NCI-H1694 treated with DMSO at 0.1 percent for 48 hours (cell line): ENCODE measurements at places on chromosomes 16 and 17.
A peak's percentile ranks its signal among the peaks of the same experiment; 100 is the strongest.

GRCh38 chr16:49482690-49483089, 109.1 kb downstream of the C16orf78 start:
- DNase-seq: no peak

DNA sequence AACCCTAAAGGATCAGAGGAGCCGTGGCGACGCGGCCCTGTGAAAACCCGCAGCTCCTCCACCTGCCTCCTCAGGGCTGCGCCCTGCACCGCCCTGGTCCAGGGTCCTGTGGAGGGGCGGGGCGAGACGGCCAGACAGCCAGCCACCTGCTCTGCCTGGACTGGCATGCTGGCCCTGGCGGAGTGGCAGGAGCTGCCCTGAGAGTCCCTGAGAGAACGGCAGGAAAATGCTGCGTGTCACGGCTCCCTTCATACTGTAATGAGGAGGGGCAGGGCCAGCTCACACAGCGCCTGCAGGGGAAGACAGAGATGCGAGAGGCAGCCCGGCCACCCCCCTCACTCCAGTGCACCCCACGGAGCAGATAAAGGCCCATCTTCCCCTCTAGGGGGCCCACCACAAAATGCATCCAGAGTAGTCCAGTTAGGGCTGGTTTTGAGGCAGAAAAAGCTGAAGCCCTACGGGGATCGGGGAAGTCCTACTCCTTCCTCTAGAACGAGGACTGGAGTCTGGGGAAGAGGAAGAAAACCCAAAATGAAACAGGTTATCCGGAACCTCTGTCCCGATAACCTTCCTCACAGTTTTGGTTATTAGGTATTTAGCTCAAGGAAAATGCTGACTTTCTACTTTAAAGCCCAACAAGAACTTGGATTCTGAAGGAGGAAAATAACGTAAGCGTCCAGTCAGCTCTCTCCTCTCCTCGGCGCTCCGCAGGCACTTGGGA, 97.6 kb upstream of the DNAH17 start:
- DNase-seq: no peak

DNA sequence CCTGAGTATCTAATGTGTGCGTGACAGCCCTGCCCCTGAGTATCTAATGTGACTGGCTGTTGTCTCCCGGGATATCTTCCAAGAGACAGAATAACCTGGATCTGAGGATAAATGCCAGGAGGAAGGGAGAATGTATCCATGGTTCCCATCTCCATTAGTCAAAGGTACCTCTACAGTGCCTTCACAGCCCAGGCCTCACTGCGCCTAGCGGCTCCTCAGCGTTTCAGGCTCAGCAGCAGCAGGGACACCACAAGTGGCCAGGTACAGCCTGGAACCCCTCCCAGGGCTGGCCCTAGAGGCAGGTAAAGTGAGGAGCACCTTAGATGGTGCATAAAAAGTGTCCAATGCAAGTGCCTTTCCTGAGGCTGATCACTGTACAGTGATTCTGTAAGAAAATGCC, 32.0 kb downstream of the SOCS3 start:
- DNase-seq: no peak

DNA sequence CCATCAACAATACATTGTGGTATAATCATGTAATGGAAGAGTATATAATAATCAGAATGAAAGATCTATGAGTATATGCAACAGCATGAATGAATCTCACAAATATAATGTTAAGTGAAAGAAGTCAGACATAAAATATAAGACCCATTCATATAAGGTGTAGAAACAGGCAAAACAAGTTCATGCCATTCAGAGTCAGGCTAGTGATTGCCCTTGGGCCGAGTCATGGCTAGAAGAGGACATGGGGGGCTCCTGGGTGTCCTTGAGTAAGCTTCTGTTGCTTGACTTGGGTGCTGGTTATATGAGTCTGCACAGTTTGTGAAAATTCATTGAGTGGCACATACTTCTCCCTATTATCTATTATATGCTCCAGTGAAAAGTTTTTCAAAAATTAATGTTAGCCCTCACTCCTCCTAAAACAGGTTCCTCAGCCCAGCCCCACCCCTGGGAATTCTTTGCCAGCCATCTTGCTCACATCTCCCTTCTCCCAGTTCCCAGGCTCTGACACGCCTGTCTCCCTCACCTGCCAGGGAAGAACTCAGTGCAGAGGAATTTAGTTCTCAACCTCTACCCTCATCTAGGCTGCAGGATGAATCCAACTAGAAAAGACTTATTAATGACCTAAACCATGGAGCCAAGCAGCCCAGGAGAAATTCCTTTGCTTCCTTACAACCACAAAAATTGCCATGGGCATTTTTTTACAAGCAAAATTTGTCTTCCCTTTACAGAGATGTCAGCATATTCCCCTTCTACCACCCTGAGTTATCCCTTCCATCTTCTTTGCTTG, 52.4 kb upstream of the NFAT5 start:
- DNase-seq: no peak

DNA sequence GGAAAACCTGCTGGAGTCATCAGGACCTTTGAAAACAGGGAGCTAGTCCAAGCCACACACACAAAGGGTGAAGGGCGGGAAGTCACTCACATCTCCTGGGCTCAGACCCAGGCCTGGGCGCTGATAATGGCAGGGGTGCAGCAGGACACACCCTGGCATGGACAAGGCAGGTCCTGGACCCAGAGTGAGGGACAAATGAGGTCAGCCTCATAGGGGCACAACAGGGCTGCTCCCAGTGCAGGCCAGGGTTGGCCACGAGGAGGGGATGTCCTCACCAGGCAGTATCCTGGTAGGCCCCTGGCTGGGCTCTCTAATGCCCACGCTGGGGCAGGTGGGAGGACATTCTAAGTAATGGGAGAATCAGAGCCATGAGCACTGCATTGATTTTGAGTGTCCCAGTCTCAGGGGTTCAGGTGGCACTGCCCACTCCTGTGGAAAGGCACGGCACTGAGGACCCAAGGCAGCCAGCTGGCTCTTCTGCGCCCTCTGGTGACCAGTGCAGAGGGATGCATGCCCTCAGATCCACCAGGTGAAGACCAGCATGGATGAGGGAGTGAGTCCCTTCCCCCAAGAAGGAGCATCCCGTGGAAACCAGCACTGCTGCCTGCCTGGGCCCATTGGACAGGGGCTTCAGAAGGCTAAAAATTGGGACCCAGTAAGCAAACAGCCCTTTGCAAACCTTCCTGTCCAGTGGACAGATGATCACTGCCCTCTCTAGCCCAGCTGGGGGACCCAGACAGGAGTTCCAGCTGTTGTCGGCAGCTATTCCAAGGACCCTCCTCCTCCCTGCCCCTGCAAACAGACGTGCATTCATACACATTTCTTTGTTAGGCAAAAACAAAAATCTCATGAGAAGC, 23.4 kb upstream of the SREBF1 start:
- DNase-seq: peak; percentile 45

GRCh38 chr16:83296505-83296904, 511.3 kb upstream of the HSBP1 start:
- DNase-seq: no peak

DNA sequence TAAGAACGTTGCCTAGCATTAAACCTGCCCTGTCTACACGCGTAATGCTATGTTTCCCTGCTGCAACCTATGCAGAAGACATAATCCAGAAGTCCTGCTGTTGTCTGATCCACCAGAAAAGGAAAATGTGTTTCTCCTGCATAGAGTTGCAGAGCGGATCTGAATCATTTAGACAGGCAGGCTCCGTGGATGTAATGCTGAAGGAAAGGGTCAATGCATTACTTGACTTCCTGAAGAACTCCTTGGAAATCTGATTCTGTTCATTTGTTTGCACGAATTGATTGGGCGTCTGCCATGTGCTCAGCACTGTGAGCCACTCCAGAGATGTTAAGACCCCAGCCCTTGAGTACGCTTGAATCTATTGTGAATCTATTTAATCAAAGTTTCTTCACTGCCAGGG, 83.4 kb downstream of the FOXL1 start:
- no peak for DNase-seq

DNA sequence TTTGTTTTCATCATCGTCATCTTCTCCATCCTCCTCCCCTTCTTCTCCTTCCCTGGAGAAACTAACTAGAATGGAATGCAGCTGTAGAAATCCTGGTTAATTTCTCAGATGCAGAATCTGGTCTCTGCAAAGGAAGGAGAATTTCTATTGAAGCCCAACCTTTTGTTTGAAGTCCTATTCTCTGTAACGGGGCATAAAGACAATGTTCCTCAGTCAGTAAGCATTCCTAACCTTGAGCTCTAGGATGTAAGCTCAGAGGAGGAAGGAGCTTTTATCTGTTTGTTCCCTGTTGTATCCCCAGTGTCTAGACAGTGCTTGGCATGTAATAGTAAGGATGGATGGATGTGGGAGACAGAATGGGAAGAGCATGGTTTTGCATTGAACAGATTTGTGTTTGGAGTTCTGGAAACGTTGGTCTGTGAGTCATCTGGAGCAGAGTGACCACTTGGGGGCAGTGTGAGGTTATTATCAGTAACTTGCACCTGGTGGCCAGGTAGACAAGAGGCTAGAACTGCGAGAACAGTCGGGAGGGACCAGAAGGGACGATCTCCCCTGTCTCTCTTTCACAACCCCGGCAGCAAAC, 363.7 kb downstream of the SNX29 start:
- DNase-seq: no peak

DNA sequence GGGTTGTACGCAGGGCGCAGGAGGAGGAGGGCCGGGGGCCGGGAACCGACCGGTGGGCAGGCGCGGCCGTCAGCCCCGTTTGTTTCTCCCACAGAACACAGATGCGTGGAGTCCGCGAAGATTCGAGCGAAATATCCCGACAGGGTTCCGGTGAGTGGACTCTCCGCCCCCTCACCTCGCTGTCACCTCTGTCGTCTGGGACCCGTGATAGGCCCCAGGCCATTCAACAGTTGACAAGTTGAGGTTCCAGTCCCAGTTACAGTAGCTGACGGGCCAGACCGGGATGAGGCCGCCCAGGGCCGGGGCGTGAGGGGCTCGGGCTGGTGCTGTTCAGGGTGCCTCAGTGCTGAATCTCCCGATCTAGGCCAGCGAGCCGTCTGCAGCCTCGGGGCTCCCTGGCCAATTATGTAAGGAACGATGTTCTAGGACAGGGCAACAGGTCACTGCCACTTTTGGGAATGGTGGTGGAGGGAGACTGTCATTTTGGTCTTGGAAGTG, 628 bp downstream of the GABARAPL2 start:
- DNase-seq: no peak

DNA sequence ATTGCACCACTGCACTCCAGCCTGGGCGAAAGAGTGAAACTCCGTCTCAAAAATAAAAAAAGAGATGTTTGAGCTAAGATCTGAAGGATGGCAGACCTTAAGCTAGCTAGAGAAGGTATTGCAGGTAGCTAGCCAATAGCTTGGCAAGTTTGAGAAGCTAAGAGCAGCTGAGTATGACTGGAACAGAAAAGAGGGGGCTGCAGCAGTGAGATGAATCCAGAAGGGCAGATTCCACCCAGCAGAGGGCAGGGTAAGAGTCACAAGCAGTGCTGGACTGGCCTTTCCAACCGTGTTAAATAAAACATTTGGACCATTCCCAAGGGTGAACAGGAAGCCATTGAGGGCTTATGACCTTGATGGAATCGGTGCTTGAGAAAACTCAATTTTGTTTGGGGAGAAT, 5.7 kb upstream of the PHAF1 start:
- DNase-seq: no peak

GRCh38 chr17:66002812-66003211, 189.1 kb downstream of the CEP112 start:
- DNase-seq: no peak

DNA sequence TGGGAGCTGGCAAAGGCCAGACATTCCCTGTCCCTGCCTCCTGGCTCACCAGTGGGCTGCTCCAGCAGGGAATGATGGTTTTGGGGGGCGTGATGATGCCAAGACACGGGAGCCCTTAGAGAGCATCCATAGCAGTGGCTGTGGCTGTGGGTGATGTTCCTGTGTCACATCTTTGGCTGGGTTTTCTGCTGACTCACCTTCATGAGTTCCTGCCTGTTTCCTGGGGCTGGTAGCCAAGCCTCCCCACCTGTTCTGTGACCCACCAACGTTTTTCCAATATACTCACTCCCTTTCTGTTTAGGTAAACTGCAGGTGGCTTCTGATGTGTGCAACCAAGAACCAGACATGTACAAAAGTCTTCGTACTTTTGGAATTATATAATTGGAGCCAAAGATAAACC, 16.5 kb upstream of the NF1 start:
- no peak for DNase-seq

DNA sequence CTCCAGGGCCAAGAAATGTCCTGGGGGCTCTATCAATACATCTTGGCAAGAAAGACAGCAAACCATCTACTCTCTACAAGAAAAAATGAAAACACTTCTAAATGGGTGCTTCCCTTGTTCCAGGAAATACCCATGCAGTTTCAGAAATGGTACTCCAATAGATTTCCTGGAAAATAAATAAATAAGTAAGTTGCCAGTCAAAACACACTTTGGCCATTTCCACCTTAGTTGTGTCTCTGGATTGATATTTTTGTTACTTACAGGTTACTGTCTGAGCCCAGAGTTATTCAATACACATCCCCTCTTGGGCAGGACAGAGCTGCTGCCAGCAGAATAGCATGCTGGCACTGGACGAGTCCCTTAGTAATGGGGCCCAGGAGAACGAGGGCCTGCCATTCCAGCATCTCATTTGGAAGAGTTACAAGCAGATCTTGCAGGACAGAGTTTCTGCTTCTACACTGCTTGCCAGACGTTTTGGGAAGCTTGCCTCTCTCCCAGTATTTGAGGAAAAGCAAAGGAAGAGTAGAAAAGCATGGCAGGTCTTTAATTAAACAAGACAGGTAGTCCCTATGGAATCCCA, 100.5 kb downstream of the SMG6 start:
- no peak for DNase-seq

DNA sequence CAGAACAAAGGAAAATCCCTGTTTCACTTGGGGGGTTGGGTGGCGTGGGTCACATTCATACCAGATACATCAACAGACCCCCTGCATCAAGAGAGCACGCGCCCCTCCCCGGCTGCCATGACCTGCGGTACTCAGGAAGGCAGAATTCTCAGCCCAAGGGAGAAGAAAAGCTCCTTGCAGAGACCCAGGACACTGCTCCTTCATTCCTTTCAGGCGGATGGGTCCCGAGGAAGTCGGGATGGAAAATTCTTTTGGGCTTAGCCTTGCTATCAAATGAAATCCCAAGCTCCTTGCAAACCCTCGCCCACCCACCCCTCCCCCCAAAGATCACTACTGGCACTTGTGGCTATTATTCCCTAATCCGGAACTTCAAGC, 40.6 kb downstream of the HIC1 start:
- no peak for DNase-seq
